ENCODE measurements at places on chromosomes 16 and 17.

DNA sequence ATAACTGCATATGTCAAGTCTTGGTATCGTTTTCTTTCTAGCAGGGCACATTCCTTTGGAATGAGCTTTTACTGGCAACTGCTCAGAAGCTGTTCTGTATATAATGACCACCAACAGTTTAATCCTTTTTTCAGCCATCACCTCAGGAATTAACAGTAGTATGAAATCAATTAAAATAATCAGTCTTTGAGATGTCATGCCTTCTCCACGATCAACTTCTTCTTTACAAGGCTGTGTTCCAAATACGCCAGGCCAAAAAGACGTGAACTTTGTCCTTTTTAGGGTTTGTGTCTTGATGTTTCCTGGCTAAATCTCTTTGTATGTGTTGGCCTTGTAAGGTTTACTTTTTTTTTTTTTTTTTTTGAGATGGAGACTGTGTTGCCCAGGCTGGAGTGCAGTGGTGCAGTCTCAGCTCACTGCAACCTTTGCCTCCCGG lies 54.9 kb downstream of the ABCC1 start:
- DNase-seq, result no peak

DNA sequence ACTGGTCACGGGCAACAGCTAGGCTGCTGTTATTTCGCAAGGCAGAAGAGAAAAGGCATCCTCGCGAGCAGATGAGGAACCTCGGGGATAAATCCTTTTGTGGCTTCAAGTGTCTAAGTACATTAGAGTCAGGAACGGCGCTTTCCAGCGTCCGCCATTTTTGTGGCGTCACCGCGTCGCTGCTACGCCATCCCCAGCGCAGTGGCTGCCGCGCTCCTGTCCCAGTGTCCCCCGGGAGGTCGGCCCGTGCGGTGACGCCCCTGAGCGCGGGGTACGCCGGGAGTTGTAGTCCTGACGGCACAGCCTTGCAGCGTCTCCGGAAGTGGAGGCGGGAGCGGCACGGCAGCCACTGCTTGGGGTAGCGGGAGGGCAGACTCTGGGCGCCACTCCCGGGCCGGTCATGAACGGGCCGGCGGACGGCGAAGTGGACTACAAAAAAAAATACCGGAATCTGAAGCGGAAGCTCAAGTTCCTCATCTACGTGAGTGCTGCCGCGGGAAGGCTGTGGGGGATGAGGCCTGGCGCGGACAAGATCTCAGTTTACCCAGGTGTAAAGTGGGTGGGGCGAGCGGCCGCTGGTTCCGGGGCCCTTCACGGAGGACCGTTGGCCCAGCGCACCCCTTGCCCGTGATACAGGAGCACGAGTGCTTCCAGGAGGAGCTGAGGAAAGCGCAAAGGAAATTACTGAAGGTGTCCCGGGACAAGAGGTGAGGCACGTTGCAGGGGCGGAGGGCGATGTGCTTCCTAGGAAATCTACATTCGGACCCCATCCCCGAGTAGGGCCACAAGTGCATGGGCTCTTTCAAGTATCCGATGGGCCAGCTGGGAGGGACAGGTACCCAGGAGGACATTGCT lies at the start of gene INO80E:
Gene INO80E (plus strand): TSS at position 331 of the 855 bp plus-strand sequence. CDS start 70 bp downstream, at position 401.
- DNase-seq, result peak; percentile 97

GRCh38 chr16:6068063-6068462 lies 970.5 kb upstream of the EEF2KMT start:
- DNase-seq, result no peak

GRCh38 chr17:6587310-6587709 lies 31.0 kb upstream of the PITPNM3 start:
- no peak for DNase-seq

GRCh38 chr16:2056681-2057407 lies 9.1 kb downstream of the TSC2 start:
- no peak for DNase-seq

DNA sequence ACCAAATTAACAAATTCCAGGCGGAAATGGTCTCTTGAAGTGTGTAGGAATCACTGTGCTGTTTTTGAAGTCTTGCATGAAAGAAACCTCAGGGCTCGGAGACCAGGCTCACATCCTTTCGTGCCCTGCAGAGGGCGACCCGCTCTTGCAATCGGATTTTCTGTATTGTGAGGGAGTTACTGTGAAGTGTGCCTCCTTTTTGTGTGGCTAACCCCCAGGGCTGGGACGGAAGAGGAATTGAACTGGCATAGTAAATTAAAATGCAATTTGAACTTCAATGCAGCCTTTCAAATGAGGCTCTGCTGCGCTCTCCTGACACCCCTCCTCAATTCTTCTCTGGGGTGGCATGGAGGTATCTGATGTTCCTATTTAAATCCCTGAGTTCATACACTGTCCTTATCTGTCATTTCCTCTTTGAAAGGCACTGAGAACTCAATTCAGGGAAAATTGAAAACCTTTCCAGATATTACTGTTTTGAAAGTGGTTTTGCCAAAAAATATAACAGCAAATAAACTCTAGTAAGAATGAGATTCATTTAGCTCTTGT lies 51.5 kb upstream of the MGAT5B start:
- DNase-seq, result peak; percentile 85

DNA sequence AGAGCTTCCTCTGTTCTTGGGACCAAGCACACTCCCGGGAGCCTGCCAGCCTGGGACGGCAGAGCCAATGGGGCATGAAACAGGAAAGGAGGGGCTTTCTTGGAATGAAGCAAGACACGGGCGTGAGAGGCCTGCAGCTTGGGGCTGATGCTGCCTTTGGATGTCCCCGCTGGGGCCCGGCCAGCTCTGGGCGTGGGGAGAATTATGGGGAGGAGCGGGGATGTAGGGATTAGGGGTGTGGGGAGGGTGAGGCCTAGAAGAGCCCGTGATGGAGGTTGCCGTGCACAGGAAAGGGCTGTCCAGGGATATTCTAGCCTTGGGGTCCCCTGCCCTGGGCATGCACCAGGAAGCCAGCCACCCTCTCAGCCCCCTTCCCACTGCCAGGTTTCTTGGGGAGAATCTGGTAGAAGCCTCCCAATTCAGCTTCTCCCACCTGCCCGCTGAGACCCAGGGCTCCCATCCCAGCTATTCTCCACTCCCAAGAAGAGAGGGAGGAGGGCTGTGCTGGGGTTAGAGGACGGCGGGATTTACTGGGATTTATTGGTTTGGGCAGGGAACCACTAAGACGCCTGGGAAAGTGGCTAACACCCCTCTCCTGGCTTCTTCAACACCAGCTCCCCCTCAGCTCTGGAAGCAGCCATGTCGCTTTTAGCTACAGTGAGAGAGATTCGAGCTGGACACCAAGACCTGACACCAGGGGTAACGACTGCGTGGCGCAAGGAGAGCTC lies 20.0 kb upstream of the NXPH3 start:
- DNase-seq, result no peak

DNA sequence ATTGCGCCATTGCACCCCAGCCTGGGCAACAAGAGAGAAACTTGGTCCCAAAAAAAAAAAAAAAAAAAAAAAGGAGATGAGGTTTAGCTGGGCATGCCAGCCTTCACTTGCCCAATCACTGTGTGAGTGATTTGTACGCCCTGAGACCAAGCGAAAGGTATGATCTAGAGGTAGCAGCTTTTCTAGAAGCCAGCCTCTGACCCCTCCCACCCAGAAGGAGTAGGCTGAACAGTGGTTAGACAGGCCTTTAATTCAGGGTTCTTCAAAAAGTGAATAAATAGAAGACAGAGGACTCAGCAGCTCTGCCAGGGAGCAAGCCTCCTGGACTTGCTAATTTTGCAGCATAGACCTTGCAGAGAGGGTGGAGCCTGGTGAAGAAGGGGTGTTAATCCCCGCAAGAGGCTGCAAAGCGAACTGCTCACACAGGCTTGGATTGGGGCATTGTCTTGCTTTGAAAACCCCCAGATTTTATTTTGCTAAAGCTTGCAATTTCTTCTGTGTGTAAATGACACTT lies 7.1 kb upstream of the CYTH1 start:
- no peak for DNase-seq

DNA sequence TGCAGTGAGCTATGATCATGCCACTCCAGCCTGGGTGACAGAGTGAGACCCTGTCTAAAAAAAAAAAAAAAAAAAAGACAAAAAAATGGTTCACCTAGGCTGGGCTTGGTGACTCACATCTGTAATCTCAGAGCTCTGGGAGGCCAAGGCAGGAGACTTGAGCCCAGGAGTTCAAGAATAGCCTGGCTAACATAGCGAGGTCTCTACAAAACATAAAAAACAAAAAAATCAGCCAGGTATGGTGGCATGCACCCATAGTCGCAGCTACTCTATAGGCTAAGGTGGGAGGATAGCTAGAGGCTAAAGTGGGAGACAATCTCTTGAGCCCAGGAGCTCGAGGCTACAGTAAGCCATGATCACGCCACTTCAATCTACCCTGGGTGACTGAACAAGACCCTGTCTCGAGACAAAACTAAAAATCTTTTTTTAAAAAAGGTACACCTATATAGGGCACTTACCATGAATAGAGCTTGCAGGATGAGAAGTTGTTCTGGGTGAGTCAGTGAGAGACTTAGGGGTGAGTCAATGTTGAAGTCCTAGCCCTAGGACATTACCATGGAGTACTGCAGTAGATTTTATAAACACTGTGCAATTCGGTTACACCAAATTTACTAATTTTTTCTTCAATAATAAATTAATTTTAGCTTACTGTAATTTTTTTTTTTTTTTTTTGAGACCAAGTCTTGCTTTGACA lies 19.0 kb downstream of the USP32 start:
- DNase-seq, result no peak

DNA sequence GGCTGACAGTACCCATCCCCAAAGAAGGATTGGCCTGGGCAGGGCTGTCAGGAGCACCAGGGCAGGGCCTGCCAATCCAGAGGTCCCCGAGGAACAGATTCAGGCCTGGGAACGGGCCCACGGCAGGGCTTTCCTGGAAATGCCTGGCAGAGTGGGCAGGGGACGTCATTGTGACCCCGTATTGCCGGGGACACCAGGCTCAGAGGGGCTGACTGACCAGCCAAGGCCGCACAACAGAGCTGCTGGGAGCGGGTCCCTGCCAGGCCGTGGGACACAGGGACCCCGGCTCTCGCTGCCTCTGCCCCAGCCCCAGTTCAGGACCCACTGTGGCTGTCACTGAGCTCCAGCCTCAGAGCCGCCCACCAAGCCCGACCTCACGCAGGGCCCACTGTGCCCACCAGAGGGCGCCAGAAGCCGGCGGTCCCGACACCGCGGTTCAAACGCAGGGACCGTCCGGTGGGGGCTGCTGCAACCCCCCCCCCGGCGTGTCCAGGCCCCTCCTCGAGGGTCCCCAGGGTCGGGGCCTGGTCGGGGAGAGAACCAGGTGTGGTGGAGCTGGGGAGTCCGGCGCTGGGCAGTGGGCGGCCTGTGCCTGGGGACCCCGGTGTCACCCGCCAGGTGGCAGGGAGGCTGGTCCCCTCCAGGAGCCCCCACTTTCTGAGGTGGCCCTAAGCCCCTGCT lies 15.2 kb upstream of the SSTR5 start:
- no peak for DNase-seq

- DNase-seq, result no peak
Measured at GRCh38 chr16:88965411-88965810, 11.6 kb downstream of the CBFA2T3 start.

DNA sequence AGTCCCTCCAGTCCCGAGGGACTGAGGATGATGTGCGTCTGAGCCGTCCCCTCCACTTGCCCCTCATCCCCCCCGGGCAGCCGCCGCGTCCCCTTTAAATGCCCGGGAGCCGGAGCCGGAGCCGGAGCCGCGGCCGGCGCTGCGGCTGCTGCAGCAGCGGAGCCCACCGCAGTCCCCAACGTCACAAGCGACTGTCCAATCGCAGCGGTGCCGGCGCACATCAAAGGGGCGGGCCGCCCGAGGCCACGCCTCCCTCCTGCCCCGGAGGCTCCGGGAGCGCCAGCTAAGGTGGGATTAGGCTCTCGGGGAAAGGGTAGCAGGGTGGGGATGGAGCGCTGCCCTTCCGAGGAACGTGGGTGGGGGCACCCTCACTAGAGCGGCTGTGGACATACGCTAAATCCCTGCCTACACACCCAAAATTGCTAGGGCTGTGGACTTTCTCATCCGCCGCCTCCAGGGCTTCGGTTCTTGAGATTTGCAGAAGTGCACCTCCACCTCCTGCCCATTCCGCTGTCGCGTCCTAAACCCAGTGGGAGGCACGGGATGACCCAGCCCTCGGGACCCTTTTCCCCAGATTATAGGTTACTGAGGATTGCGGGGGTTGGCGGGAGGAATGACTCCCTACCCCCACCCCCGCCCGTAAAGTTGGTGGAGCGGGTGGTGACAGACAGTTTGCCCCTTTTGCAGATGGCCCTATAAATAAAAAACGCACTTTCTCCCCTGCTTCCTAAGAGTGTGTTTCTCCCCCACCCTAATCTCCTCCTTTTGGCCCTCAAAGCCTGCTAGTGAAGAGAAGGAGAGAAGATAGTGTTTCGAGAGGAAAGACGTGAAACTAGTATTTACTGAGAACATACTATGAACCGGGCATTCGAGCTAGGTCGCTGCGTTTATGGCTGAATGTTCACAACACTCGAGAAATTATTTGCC lies at the start of gene PHOSPHO1:
Gene PHOSPHO1 (minus strand): TSS at position 152 of the 927 bp plus-strand sequence. CDS start 4,096 bp downstream, outside the sequence.
- peak; percentile 84 for DNase-seq

DNA sequence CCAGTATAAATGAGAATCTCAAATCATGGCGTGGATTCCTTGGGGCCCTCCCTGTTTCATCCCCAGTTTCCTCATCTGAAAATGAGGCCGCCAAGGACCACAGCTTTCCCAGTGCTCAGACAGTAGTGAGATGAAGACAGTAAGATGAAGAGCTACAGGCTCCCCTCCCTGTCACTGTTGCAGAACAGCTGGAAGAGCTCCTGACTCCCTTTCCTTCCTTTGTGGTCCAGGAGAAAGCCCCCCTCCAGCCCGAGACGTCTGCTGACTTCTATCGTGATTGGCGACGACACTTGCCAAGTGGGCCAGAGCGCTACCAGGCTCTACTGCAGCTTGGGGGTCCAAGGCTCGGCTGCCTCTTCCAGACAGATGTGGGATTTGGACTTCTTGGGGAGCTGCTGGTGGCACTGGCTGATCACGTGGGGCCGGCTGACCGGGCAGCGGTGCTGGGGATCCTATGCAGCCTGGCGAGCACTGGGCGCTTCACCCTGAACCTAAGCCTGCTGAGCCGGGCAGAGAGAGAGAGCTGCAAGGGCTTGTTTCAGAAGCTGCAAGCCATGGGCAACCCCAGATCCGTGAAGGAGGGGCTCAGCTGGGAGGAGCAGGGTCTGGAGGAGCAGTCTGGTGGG lies 3.0 kb upstream of the EFTUD2 start:
- no peak for DNase-seq

GRCh38 chr16:54228325-54228724 lies 58.3 kb downstream of the IRX3 start:
- DNase-seq, result no peak

GRCh38 chr17:32516450-32516849 lies 29.7 kb downstream of the CDK5R1 start:
- DNase-seq, result peak; percentile 80

DNA sequence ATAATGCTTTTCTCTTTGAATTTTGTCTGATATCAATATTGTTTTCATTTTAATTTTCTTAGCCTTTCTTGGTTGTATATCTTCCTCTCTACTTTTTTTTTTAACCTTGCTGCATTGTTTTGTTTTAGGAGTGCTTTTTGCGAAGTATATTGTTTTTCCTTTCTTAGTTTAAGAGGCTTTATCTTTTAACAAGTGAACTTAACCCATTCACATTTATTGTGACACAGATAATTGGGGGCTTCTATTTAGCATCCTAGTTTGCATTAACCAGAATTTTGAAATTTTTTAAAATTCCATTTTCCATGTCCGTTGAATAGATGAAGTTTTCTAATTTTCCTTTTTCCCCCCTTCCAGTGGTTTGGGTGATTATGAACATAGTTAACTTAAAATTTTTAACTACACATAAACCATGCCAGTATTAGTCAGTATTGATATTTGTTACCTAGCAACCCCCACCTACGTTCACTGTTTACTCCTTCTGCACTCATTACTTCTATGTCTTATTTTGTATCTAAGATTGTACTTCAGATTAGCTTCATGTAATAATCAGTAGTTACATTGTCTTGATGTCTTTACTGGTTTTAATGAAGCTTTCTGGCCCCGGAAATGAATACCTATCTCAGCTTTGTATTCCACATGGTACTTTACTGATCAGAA lies 44.4 kb downstream of the TNRC6A start:
- DNase-seq, result no peak

Data from NCI-H1436 (cell line).